ENCODE measurements at places on chromosomes 11 and 22.

DNA sequence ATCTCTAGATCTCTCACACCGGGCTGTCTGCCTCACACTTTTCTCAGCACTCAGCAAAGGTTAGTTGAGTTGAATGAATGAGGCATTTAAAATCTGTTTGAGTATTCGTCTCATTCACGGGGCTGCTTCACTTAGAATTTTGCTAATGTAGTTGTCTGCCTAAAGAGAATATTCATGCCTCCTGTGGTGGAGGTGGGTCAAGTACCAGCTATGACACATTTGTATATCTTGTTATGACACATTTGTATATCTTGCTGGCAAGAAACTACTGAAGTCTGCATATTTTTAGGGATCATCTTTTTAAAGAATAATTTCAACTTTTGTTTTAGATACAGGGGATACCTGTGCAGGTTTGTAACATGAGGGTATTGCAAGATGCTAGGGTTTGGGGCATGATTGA, 43.1 kb downstream of the LDLRAD3 start:
- DNase-seq = no peak

DNA sequence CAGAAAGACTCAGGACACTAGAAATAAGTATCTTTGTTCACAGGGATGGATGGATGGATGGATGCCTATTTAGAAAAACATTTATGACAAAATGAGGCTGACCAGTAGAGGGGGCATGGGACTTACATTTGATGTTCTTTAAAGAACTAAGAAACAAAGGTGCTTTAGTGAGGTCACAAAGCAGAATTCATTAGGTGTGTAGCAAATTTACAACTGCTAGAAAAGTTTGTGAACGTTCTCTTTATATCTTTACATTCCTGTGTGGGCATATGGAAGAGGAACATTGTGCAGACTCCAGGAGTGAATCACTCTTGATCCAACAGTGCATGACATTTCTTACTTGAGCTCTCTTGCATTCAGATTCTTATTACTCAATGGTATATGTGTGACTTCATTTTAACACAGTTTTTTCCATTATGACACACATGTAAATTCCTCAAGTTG, 15.8 kb upstream of the SIK2 start:
- peak; percentile 80 for DNase-seq

DNA sequence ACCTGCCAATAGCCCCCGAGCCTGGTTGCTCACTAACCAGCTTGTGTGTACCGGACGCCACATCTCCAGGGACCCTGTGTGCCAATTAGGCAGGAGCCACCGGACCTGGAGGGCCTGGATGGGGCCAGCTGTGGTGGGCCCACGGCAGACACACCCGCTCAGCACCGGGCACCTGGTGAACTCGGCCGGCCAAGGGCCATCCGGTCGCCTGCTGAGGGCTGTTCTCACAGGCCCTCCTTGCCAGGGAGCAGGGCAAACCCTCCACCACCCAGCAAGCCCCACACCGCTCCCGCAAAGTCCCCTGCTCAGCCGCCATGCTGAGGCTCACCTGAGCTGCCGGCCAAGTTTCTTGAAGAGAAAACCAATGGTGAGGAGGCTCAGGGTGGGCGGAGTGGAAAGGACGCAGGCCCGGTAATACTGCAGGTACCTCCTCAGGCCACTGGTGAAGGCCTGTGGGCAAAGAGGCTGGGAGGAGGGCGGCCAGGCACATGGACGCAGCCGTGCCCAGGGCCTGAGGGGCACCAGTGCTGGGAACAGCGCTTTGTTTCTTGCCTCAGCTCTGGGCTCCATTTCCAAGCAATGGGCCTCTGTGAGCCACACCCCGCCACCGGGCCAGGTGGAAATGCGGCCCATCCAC, 17.1 kb downstream of the TUBGCP6 start:
- DNase-seq = no peak

- no peak for DNase-seq
Observed at GRCh38 chr11:126800009-126800408, 200.6 kb downstream of the KIRREL3 start.

- DNase-seq = no peak
Observed at GRCh38 chr11:48005831-48006270, 25.5 kb downstream of the PTPRJ start.

DNA sequence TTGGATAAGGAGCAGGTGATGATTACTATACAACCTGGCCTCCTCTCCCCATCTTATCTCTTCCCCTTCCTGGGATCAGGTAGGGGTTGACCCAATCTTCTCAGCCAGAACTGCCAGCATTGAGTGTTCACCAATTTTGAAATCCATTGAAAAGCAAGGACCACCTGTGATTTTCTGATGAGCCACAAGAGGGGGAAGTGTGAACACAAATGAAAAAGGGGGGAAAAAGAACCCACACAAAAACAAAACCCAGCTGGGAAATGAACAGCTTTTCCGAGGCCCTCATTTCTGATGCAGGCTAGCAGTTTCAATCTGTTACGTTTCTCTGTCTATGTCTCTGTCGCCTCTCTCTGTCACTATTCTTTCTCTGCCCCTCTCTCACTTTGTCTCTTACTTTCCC, 161.9 kb downstream of the INSC start:
- DNase-seq = no peak

GRCh38 chr11:102012946-102013345, 34.3 kb upstream of the CFAP300 start:
- no peak for DNase-seq

- no peak for DNase-seq
Observed at GRCh38 chr11:47215366-47215910, 664 bp downstream of the DDB2 start.
